T-cell (primary cell): ENCODE measurements at places on chromosomes 5 and 9.

GRCh38 chr5:10691826-10692785 lies 68.9 kb downstream of the DAP start:
- DNase-seq = no peak

GRCh38 chr5:73448463-73449136 lies at the start of gene FOXD1:
TSS of gene FOXD1 (minus strand) at chr5:73448777. CDS start at chr5:73448362, 415 bp downstream.
- DNase-seq = no peak

GRCh38 chr5:173789031-173789920 lies 98.9 kb upstream of the CPEB4 start:
- DNase-seq = no peak

GRCh38 chr5:121377461-121377860 lies 474.2 kb upstream of the FTMT start:
- DNase-seq = no peak

DNA sequence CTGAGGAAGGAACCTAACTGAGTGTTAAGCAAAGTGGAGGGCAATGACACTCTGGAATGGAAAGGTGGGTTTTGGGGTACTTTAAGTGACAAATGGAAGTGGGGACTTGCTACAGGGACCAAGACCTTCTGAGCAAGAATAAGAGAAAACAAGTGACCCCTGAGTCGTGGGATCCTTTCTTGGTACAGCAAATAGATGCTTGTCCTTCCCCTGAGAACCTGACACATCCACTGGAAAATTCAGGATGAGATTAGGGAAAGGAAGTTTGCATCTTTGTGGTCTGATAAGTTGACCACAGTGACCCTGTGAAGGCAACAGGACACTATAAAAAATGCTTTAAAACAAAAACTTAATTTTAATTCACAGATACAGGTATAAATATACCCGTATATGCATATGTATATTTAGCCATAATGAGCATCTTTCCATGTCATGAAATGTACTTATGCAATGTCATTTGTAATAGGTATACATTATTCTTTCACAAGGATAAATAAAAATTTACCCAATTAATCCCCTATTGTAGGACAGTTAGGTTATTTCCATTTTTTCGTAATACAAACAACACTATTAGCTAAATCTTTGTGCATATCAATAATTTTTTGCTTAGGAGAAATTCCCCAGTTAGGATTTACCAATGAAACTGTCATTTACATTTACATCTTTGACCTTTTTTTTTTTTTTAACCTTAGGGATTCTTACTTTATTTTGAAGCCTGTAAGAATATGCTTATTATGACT lies 2.0 kb upstream of the IRF1 start:
- DNase-seq = no peak

GRCh38 chr9:116323012-116323411 lies 169.4 kb downstream of the PAPPA start:
- DNase-seq = no peak

GRCh38 chr9:98368366-98369065 lies 113.1 kb upstream of the TBC1D2 start:
- DNase-seq = no peak
